ENCODE measurements at places on chromosomes 7 and 10.

GRCh38 chr10:32153931-32154330, 97.7 kb upstream of the KIF5B start:
- no peak for DNase-seq

- DNase-seq, result no peak
Measured at GRCh38 chr10:12717981-12718707, 283.4 kb downstream of the CCDC3 start.

- DNase-seq, result no peak
Measured at GRCh38 chr10:137031-137430, 1.8 kb downstream of the ZMYND11 start.

DNA sequence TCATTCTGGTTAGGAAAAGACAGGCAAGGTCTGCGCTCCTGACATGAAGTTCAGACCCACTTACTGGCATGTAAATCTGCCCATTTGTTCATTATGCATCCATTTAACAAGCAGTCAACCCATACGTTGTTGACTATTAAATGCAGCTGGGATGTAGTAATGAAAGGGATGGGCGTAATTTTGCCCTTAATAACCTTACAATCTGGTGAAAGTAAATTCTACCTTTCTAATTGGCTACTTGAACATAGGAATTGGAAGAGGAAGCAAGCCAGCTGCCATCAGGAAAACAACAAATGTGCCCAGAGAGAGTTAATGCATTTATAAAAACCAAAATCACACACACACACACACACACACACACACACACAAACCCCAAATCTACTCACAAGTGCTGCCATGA, 170.2 kb upstream of the PITRM1 start:
- DNase-seq, result no peak
